ENCODE measurements at places on chromosomes 5 and 9. TPM values are rescaled to one million over a fixed set of nuclear protein-coding genes. Genes with fewer than 3 reads are reported as not detected.

PPP3R2 gene
- total RNA-seq: not detected

PCDHA3 gene
- not detected for total RNA-seq

ORM2 gene
- not detected for total RNA-seq

ENC1 gene
- 26.6 TPM for total RNA-seq

NXNL2 gene
- total RNA-seq: not detected

TMEM215 gene
- total RNA-seq: not detected

DNA sequence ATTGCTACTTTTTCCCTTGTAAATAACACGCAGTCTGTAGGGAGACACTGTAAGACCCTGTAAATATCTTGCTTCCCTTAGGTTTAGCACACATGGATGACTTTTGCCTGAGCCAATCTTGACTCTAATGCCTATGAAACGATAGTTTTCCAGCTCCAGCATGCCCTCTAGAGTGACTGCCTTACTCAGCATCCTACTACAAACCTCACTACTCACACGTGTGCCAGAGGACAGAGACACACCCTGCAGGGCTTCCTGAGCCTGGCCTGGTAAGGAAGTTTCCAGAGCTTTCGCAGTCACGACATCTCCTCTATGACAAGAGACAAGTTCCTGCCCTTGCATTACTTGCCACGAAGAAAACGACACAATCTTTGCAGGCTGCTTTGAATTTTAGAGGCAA is 138.1 kb downstream of the ATPSCKMT start:
- no peak for DNase-seq

GRCh38 chr9:91710158-91710557 is 239.9 kb downstream of the ROR2 start:
- no peak for DNase-seq

DNA sequence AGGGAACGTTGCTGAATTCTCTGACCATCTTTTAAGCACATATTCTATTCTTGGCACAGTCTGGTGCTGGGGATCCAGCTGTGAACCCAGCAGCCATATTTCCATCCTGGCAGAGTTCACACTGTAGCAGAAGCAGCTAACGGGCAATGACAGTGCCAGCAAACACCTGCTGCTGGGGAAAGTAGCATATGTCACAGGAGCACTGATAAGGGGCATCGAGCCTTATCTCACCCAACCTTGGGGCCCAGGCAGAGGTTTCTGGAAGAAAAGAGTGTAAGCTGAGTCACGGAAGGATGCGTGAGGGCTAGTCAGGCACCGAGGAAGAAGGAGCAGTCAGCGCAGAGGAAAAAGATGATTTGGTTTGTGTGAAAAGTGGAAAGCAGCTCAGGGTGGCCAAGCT is 1.1 kb downstream of the NDOR1 start:
- no peak for DNase-seq

GRCh38 chr9:90301277-90301653 is 341.4 kb downstream of the DIRAS2 start:
- DNase-seq: peak; percentile 36

Measured in colonic mucosa (tissue), 4 donors.